ENCODE measurements at places on chromosomes 16 and 17. TPM values are rescaled to one million over a fixed set of nuclear protein-coding genes. Genes with fewer than 3 reads are reported as not detected.

SBK1 gene
- 2.9 TPM for polyA plus RNA-seq

HSD17B2 gene
- not detected for polyA plus RNA-seq

TP53TG3F gene
- polyA plus RNA-seq, result not detected

CCL17 gene
- polyA plus RNA-seq, result 0.26 TPM

BICDL2 gene
- polyA plus RNA-seq, result not detected

- DNase-seq, result no peak
- H3K36me3 ChIP-seq, result no peaks in the 10 kb centered on the region
- no peaks in the 10 kb centered on the region for H3K27me3 ChIP-seq
- H3K4me3 ChIP-seq, result no peak overlapping the region
Measured at GRCh38 chr16:77302674-77303073, 103.5 kb downstream of the SYCE1L start.
